ENCODE measurements at places on chromosomes 16 and 17.
A peak's percentile ranks its signal among the peaks of the same experiment; 100 is the strongest.

- peaks cover 7% of the 10 kb centered on the region for H3K4me1 ChIP-seq
- no peaks in the 10 kb centered on the region for H3K36me3 ChIP-seq
- DNase-seq: no peak
- no peak overlapping the region for H3K4me3 ChIP-seq
- H3K27ac ChIP-seq: no peak overlapping the region
- H3K27me3 ChIP-seq: no peaks in the 10 kb centered on the region
Measured at GRCh38 chr17:5247621-5248020, 13.0 kb upstream of the SCIMP start.

GRCh38 chr17:28181568-28181967, 137.4 kb upstream of the TMEM97 start:
- no peak overlapping the region for H3K27ac ChIP-seq
- no peaks in the 10 kb centered on the region for H3K4me1 ChIP-seq
- DNase-seq: no peak
- H3K4me3 ChIP-seq: no peak overlapping the region
- no peaks in the 10 kb centered on the region for H3K27me3 ChIP-seq

GRCh38 chr17:22507823-22508222, 815.5 kb downstream of the KCNJ18 start:
- no peaks in the 10 kb centered on the region for H3K27me3 ChIP-seq
- no peak overlapping the region for H3K27ac ChIP-seq
- DNase-seq: no peak
- H3K36me3 ChIP-seq: no peaks in the 10 kb centered on the region
- H3K4me1 ChIP-seq: no peaks in the 10 kb centered on the region

DNA sequence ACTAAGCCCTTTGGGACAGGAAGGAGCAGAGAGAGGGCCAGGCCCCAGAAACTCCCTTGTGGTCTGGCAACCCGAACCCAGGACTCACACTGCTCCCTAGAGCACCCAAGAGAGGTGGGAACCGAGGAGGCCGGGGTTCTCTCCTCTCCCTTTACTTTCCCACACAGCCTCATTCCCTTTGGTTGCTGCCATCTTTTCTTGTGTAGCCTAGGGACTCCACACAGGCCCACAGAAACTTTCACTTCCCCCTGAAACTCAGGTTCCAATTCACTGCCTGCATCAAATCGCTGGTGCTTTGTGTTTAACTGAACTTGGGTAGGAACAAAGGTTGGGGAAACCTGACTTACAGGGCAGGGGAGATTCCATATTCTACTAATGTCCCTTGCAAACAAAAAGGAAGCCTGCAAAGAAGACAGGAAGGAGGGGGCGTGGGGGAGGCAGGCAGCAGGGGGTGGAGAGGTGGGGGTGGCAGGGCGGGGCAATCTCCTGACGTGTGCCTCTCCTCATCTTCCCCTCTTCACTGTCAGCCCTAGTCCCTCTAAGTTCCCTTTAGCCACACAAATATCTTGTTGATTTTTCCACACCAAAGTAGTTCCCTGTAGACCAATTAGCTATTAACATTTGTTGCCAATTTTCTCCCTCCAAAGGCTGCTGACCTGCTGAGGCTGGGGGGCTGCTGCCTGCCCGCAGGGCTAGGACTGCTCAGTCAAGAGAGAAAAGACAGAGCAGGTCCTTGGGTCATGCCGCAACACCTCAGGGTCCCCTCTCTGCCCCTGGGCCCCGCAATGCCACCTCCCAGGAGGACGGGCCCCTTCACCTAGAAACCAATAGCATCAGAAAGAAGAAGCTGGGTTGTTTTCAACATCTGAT, 8.0 kb downstream of the ST3GAL2 start:
- H3K27ac ChIP-seq: peak overlapping the region; percentile 73
- DNase-seq: peak; percentile 47
- peaks cover 53% of the 10 kb centered on the region for H3K4me1 ChIP-seq
- no peaks in the 10 kb centered on the region for H3K27me3 ChIP-seq
- H3K36me3 ChIP-seq: peaks cover 6% of the 10 kb centered on the region

DNA sequence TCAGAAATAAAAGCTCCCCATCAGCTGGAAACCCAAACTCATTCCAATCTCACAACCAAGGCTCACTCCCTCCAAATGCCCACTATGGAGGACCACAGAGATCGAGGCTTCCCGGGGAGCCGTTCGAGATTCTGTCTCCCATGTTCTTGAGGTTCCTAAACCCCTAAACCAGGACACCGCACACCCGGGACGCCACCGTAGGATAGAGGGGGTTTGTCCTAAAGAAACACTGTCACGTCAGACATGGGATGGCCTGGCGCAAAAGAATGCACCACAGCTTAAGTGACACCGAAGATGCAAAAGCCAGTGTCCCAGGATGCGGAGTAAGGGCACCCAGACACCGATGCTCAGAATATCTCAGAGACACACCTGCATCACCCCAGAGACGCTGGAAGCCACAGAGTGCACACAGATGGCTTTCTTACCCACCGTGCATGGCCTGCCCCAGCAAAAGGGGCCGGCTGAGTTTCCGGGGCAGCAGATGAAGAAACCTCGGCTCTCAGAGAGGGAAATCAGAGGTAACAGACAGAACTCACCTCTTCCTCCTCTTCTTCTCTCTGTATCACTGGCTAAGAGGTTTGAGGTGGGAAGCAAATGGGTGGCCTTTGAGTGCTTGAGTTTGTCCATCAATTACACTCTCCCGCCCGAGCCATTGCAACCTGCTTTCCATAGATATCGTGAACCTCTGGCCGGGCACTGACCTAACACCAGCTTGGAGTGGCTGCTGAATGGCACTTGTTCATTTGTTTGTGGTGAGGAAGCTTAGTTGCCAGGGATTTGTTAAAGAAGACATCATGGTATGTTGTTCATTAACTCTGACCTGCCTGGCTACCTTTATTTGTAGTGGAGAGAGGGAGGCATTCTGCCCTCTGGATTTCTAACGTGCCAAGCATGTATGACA, 65.1 kb upstream of the TNRC6C start:
- H3K27me3 ChIP-seq: no peaks in the 10 kb centered on the region
- no peaks in the 10 kb centered on the region for H3K36me3 ChIP-seq
- peaks cover 5% of the 10 kb centered on the region for H3K4me1 ChIP-seq
- no peak overlapping the region for H3K4me3 ChIP-seq
- DNase-seq: no peak

- no peak overlapping the region for H3K27ac ChIP-seq
- H3K27me3 ChIP-seq: no peaks in the 10 kb centered on the region
- H3K4me3 ChIP-seq: no peak overlapping the region
- H3K4me1 ChIP-seq: no peaks in the 10 kb centered on the region
- no peaks in the 10 kb centered on the region for H3K36me3 ChIP-seq
- DNase-seq: no peak
Measured at GRCh38 chr17:9828296-9829295, 2.9 kb downstream of the GLP2R start.

- peaks cover 4% of the 10 kb centered on the region for H3K27me3 ChIP-seq
- H3K36me3 ChIP-seq: no peaks in the 10 kb centered on the region
- H3K4me3 ChIP-seq: no peak overlapping the region
- no peak overlapping the region for H3K27ac ChIP-seq
Measured at GRCh38 chr17:73637866-73638265, 6.4 kb downstream of the SDK2 start.

DNA sequence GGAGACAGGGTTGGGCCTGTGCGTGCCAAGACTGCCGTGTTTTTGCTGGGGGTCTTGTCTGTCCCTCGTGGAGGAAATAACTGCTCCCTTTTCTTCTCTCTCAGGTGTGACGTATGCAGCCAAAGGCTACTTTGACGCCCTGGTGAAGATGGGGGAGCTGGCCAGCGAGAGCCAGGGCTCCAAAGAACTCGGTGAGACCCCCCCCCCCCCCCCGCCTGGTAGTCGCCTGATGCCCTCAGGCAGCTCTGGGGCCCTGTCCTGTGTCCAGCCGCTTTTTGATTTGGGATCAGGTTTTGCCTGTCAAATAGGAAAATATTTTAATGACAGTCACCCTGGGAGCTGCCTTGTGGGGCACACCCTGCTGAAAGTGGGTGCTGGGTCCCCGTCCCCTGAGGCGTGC, 22.8 kb downstream of the BAIAP2 start:
- H3K4me3 ChIP-seq: no peak overlapping the region
- H3K27me3 ChIP-seq: no peaks in the 10 kb centered on the region
- no peaks in the 10 kb centered on the region for H3K36me3 ChIP-seq
- no peak for DNase-seq

DNA sequence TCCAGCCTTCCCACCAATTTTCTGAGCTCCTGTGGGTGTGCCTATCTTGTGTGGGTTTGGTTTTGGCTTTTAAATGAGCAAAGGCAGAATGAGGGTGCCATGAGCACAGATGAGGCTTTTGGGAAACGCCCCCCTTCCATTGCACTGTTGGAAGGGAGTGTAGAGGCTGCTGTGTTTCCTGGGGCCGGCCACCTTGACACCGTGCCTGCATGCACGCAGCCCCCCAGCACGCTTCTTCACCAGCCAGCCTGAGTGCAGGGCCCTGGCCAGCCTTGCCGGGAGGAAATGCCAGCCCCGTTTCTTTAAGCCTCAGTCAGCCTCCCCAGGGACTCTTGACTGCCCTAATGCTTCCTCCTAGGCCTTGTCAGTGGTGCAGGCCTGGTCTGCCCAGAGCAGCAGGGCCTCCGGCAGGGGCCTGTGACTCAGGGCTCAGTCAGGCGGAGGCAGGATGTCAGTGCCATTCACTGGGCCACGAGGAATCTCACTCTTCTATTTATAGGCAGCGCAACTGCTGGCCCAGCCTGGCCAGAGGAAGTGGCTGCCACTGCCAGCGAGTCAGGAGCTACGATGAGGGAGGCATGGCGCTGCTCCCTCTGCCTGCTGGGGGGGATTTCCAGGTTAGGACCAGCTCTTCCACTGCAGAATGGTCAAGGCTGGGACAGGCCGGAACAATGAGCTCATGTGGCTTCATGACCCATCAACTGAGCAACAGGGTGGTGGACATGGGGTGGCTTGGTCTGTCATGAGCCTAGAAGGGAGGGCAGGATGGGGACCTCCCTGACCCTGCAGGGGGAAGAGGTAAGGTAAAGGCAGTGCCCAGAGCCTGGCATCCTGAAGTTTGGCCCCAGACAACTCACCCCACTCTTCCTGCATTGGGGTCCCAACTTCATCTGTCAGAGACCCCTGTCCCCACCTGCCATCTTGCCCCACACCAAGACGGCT, 205.2 kb downstream of the RAB11FIP4 start:
- no peak overlapping the region for H3K27ac ChIP-seq
- H3K4me1 ChIP-seq: no peaks in the 10 kb centered on the region
- H3K36me3 ChIP-seq: no peaks in the 10 kb centered on the region
- DNase-seq: no peak
- no peak overlapping the region for H3K4me3 ChIP-seq

DNA sequence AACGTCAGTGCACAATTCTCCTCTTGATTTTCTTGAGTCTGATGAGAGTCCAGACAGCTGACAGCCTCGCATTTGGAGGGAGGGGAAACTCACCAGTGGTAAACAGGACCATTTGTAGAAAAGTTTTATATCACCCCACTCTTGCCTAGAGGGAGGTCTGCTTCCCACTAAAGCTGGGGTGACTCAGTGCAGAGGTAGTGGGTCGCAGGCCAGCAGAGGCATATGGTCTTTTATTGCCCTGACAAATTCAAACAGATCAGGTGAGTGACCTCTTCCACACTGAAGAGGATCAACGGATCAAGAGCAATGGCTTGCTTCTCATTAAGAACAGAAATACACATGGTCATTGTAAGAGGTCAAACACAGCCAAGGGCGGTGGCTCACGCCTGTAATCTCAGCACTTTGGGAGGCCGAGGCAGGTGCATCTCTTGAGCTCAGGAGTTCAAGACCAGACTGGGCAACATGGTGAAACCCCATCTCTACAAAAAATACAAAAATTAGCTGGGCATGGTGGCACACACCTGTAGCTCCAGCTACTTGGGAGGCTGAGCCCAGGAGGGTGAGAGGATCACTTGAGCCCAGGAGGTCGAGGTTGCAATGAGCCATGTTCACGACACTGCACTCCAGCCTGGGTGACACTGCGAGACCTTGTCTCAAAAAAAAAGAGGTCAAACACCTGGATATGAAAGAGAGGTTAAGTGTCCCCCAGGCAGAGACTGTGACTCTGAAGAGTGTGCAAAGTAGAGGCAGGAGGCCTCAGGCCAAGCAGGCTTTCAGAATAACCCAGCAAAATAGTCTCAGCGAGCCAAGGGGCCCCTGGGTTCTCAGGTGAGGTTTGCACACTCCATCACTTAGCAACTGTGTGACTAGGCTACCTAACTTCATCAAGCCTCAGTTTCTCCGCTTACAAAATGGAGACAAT, 56.5 kb upstream of the ERN1 start:
- H3K27me3 ChIP-seq: no peaks in the 10 kb centered on the region
- DNase-seq: no peak
- no peak overlapping the region for H3K4me3 ChIP-seq
- peaks cover 4% of the 10 kb centered on the region for H3K36me3 ChIP-seq

DNA sequence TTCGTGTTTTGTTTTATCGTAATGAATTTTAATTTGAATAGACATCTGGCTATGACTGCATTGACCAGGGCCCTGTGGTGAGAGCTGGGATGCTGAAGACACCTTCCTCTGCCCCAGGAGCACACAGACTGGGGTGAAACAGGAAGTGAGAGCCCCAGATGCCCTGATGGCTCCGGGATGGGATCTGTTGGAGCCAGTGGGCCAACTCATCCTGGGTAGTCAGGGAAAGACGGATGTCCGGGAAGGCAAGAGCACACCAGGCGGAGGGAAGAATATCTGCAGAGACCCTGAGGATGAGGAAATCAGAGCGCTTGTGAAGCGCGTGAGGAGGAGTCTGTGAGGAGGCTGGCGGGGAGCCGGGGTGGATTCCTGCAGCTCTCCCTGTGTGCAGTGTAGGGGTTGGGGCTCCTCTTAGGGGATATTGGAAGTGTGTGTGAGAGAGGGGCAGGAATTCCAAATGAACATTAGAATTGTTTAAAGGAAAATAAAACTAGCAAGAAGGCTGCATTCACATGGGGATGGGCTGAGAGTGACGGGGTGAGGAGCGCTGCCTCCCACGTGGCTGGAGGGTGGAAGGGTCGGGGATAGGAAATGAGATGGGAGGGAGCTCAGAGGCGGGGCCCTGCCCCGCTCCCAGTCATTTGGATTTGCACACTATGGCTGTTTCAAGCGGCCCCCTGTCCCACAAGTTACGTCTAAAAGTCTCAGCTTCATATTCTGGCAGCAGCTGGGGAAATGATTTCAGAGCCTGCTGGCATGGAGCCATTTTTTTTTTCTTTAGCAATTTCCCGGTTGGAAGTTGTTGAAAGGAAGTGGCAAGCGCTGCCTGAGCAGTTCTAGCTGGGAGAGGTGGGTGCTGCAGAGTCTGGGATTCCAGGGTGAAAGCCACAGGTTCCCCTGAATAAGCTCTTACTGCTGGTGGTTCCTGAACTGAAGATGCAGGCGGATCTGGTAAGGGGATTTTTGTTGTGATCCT, 71.2 kb upstream of the LGALS9 start:
- no peak overlapping the region for H3K4me3 ChIP-seq
- H3K4me1 ChIP-seq: no peaks in the 10 kb centered on the region
- H3K27ac ChIP-seq: no peak overlapping the region
- DNase-seq: no peak

- H3K4me1 ChIP-seq: no peaks in the 10 kb centered on the region
- no peak for DNase-seq
- H3K4me3 ChIP-seq: no peak overlapping the region
- H3K27me3 ChIP-seq: peaks cover 2% of the 10 kb centered on the region
- H3K36me3 ChIP-seq: no peaks in the 10 kb centered on the region
Measured at GRCh38 chr17:34930283-34930682, 31.0 kb downstream of the CCT6B start.

DNA sequence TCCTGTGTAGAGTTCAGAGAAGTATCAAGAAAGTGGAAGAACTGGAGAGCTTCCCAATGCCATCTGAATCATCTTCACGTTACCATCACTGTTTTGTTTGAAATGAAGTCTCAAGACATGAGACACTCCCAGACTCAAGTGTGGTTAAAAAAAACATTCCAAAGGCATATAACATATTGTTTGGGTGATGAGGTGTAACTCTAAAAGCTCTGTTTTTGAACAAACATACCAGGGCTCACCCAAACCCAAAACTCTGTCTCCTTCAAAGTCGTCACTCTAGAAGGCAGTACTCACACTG, 6.3 kb upstream of the ZCCHC14 start:
- no peak overlapping the region for H3K4me3 ChIP-seq
- peaks cover 8% of the 10 kb centered on the region for H3K4me1 ChIP-seq
- H3K27ac ChIP-seq: no peak overlapping the region
- no peaks in the 10 kb centered on the region for H3K27me3 ChIP-seq
